ENCODE measurements at places on chromosomes 16 and 17.
A peak's percentile ranks its signal among the peaks of the same experiment; 100 is the strongest.

- no peak for DNase-seq
These were observed 68.8 kb downstream of the CMIP start for GRCh38 chr16:81513204-81514040.

DNA sequence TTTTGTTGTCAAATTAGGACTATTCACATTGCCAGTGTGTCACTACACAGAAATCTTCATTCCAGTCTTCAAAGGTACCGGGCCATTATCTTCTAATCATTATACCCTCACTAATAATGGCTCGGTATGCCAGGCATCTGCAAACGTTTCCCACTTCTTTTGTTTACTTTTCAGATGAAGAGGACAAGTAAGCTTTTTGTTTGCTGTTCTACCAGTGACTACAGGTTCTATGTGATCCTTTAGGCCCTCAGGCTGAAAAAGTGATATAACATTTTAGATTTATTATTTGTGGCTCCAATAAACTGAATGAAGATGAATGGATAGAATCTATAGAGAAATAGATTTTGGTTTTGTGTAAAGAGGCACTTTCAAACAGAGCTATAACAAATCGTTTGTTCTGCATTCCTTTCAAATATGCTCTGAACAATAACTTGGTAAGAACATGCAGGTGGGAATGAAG is 403 bp upstream of the KRTAP3-1 start:
- no peak for DNase-seq

GRCh38 chr17:78865682-78866390 is 25.2 kb upstream of the USP36 start:
- DNase-seq = peak; percentile 83

- peak; percentile 18 for DNase-seq
These were observed 14.7 kb downstream of the TBX2 start for GRCh38 chr17:61414141-61414935.

- DNase-seq = peak; percentile 94
These were observed 38.4 kb upstream of the ARL4D start for GRCh38 chr17:43360376-43360738.

DNA sequence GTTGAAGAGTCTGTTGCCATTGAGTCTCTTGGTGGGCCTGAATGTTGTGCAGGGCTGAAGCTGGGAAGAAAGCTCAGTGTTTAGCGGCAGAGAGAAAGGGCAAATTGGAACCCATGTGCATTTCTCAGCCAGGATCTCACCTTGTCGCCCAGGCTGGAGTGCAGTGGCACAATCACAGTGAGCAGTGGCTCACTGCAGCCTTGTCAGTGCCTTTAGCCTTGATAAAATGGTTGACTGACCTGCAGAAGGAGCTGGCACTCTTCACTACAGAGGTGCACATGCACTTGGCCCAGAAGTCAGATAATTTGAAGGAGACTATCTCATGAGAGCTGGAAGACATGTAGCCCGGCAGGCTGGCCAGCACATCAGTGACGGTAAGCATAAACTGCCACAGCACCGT is 124.2 kb upstream of the TBX2 start:
- DNase-seq = no peak

GRCh38 chr16:84408314-84408690 is 40.0 kb downstream of the ATP2C2 start:
- no peak for DNase-seq

GRCh38 chr16:17369421-17370222 is 101.1 kb downstream of the XYLT1 start:
- DNase-seq = no peak

DNA sequence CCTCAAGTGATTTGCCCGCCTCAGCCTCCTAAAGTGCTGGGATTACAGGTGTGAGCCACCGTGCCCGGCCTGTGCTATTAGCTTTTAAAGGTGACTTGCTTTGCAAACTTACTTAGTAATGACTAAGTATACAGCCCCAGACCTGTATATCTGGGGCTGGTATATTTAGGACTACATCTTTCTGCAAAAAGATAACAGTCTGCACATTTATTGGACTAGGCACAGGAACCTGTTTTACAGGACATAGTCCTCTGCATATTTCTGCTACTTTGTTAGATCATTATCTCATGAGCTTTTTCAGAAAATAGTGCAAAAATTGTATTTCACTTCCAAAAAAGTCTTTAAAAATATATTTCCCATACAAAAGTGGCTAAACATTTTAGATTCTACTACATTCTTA is 1.3 kb downstream of the KRT24 start:
- no peak for DNase-seq
